Foreskin keratinocyte (primary cell): ENCODE measurements at places on chromosomes 2 and 18. TPM values are rescaled to one million over a fixed set of nuclear protein-coding genes. Genes with fewer than 3 reads are reported as not detected.

GRCh38 chr2:100666996-100667395 is 104.2 kb downstream of the PDCL3 start:
- peak; percentile 20 for DNase-seq

GRCh38 chr2:199977984-199978415 is 22.6 kb downstream of the MAIP1 start:
- peak; percentile 80 for DNase-seq

Gene RBM43
- 1.3 and 1.5 TPM in 2 replicates for total RNA-seq

Gene TMEM185B
- total RNA-seq, result 18.3 and 18.6 TPM in 2 replicates

DNA sequence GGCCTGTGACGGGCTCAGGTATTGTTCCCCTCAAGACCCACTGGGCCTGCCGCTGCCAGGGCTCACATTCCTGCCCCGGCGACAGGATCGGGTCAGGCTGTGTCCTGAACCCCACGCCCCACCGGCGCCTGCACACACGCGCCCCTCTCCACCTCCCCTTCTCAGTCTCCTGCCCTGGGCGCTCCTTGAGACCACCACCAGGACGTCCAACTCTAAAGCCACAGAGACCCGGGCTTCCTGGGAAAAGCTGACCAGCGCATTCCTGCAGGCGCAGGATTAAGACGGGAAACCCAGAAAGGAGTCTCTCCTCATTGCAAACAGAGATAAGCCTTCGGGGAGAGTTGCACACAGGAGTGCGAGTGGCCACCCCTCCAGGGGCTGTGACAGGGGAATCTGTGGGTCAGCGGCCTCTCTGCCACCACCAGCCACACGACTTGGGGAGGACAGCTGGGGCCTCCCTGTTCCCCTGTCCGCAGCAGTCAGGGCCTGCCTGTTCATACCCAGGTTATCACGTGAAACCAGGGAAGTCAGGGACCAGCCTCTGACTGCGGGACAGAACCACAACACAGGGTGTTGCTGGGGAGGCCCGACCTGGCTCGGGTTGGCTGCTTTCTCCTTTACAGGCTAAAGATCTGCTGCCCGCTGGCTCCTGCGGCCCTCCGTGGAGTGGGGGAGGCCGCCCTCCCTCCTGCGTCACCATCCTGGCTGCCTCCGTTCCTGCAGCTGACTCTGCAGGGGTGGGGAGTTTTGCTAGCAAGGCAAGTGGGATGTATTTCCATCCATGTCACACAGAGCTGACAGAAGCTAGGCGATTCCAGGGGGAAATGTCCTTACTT is 88.8 kb downstream of the ZCCHC2 start:
- no peak for DNase-seq

DNA sequence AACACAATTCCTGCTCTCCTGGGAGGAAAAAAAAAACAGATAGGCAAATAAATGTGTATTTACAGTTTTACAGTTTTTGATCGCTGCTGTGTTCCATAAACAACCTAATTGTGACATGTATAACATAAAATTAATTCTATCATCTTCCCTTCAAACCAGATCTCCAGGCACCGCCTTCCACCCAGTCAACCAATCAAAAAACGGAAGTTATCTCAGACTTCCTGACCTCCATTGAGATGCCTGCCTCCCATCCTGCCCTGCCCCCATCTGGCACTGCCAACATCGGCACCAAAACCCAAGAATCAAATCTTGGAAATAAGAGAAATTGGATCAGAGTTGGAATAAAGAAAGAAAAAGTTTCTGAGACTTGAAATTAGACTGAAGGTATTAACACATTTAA is 3.1 kb upstream of the RIOK3 start:
- DNase-seq, result no peak

DNA sequence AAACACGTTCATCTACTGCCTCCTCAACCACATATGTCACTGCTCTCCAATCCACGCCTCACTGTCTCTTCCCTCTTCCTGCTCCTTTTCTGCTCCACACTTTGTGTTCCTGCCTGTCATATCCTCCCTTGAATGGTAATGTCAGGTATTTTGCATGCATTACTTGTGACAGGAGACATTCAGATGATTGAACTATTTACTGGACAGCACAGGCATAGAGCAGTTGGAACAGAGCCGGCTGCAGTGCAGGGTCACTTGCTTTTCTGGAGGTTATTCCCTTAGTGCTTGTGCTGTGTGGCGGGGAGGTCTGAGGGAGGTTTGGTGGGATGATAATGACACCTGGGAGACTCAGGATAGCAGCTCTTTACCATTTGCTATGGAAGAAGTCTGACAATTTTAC is 93.8 kb downstream of the LTBP1 start:
- no peak for DNase-seq

Gene ANKRD53
- total RNA-seq, result 0.24 and 0.28 TPM in 2 replicates

DNA sequence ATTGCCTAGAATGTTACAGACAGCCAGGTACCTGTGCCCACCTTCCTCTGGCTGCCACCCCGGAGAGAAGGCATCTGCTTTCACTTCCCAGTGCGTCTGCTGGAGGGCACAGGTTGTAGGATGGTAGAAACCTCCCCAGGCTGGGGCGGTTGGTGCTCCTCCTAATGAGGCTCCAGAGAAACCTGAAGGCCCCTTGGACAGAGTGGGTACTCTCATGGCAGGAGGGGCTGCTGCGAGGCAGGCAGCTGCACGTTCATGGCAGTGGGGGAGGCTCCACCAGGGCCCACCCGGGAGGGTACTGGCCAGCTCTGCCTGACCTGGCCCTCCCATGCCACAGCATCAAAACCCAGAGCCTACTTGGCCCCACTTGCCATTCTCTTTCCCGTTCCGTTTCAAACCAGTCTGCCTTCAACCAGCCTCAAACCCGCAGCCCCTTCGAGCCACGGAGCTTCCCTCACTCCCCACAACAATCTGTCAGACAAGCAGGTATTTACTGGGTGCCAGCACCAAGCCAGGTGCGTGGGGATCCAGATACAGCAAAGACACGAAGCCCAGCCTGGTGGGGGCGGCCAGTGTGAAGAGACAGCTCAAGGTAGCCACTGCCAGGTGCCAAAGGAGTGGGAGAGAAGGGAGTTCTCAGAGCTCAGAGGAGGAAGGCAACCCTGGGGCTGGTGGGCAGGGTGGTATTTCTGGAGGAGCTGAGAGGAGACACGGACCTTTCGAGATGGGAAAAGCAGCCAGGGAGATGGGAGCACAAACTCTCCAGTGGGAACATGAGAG is 229.6 kb downstream of the LOXHD1 start:
- no peak for DNase-seq

DNA sequence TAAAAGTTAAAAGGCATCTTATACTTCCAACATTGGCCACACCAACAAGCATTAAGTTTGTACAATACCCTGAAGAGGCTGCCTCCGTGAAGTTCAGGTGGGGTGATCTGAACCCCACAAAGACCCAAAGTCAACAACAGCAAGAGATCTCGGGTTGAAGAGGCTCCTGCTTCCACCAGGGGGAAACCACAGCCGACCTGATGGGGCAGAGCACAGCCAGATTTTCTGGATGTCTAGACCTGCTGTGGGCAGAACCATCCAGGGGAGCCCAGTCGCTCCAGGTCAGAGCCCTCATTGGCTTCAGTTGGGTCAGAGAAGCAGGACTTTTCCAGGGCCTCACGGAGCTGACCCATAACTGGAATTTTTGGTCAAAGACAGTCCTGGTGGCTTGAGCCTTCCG is 66.5 kb upstream of the ACKR3 start:
- no peak for DNase-seq
